ENCODE measurements at places on chromosomes 12 and 14.

DNA sequence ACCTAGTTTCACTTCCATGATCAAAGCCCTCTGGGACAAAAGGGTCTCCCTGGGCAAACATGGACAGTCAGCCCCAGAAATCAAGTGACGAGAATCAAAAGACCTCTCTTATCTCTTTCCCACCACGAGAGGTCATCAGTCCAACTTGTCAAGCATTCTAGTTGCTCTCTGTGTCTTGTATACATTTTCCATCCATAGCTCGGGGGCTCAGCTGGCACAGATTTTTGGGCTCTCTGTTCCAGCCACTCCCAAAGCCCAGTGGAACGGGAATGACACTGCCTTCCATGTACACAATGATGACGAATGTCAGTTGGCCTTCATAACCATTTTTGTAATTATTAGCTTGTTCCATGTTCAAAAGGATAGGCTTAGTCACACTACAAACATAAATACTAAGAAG is 29.7 kb downstream of the NOS1 start:
- no peak for DNase-seq

GRCh38 chr14:75460394-75460793 is 32.6 kb downstream of the JDP2 start:
- no peak for DNase-seq

DNA sequence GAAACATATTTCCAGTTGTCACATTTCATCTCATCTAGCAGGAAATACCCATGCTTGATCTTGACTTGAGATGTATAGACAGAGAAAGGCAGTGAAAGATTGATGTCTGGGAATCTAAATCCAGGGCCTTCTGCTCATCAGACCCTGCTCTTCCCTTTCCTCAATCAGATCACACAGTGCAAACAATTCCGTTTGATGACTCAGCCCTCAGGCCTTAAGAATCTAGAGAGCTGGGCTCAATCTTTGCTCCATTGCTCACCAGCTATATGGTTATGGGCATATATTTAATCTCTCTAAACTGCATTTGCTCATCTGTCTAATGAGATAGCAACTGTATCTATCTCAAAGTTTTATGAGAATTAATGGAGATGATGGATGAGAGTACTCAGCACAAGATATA is 201.8 kb upstream of the CCDC196 start:
- no peak for DNase-seq

- no peak for DNase-seq
These were observed 138.6 kb upstream of the TRHDE start for GRCh38 chr12:72133497-72134055.

DNA sequence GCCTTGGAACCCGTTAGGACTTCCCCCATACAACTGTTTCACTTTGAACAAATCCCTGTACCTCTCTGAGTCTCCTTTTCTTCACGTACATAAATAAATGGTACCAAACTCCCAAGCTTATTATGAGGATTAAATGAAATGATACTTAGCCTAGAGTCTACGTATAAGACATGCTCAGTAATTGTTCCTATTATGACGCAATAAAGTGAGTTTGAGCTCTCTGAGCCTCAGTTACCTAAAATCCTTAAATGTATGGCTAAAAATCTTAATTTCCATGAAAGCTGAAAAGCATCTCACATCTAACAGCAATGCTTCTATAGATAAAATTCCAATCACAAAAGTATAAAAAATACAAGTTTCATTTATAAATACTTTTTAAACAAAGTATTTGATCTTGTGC is 117.9 kb upstream of the TMEM233 start:
- no peak for DNase-seq

DNA sequence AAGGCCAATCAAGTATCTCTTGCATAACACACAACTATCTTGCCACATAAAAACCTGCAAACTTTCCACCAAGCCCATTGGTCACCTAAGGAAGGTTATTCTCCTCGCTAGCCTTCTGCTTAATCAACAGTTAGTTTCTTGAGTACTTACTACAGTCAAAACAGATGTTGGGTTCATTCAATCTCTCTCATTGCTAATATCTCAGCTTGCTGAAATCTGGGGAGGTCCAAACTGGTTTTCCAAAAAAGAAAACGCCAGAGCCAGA is 74.6 kb downstream of the TTC7B start:
- DNase-seq, result no peak

- no peak for DNase-seq
These were observed 180.0 kb downstream of the NPAS3 start for GRCh38 chr14:33118668-33119067.

- DNase-seq, result peak; percentile 21
These were observed 354.5 kb downstream of the NUAK1 start for GRCh38 chr12:105783983-105784947.

DNA sequence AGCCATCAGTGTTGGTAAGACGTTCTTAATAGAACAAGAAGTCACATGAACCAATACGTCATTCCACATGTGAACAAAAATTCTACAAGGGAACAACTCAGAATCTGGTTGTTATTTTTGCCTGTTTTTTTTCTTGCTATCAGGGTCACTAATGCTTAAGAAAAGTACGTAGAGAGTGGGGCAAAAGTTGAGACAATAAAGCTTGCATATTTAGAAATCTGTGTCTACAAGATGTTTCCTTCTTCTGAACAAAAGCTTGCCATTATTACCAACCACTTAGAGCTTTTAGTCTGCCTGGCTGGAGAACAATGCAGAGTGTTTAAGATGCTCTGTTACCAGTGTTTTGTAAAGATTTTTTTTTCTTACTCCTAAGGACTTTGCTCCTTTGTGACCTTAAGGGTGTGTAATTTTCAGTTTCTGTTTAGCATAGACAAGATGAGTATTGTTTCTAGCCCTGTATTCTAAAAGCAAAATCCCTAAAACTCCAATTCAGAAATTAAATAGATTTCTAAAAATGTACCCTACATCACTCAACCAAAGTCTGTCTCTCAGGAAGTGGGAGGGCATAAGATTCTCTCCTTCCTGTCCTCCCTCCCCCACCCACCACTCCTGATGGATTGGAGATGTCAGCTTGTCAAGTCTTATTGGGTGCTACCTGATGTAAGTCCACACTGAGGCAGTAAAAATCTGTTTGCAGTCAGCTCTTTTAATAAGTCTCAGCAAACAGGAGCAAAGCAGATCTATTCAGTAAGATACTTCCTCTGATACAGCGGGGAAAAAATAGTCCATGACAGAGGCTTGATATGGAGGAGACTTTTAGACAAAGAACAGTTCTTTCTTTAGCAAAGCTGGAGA is 267.6 kb downstream of the GRIN2B start:
- no peak for DNase-seq
